ENCODE measurements at places on chromosomes 13 and 19.

DNA sequence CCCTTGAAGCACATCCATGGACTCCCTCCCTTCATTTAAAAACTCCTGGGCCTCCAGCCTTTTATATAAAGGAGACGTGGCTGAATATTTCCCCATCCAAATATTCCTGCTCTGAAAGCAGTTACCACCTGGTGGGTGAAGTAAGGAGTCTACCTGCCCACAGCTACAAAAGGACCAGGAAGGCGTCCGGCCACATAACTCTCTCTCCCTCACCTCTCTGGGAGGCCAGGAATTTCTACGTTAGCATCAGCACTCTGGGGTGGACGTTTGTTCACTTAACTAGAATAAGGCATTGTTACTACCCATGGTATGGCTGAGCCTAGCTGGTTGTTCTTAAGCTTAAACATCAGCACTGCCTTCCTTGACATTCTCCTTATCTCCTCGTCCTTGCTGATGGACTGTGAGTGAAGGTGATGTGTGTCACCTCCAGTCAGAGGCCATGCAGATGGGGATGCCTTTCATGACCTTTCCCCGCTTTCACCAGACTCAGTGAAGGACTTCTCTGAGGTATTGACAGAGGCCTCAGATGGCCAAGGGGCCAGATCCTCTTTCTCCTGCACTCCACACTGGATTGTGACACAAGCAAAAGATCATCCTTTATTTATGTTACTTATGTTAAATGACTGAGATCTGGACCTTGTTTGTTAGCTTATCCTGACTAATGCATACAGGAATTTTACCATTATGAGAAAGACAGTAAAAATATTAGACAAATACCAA is 22.2 kb upstream of the KPNA3 start:
- no peak for DNase-seq

GRCh38 chr19:28170066-28170465 is 1042.9 kb downstream of the UQCRFS1 start:
- no peak for DNase-seq

DNA sequence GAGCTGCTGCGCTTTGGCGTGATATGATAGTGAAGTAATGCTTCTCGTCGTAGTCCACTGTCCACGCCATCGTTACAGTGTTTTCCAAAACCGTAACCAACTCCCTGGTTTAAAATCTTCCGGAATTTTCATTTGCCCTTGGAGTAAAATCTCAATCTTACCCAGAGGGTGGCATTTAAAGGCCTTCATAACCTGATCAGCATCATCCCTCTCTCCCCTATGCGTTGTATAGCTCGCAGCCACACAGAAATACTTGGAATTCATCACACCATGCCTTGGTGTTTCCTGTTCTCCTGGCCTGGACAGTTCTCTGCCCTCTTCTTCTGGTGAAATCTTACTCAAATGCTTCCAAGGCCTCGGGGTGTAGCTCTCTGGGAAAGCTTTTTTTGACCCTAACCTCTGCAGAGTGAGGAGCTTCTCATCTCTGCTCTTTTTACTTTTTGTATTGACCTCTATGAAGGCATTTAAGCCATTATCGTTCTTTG is 839 bp downstream of the MPHOSPH8 start:
- DNase-seq: no peak

- DNase-seq: no peak
Observed at GRCh38 chr13:91955546-91956355, 557.3 kb downstream of the GPC5 start.

DNA sequence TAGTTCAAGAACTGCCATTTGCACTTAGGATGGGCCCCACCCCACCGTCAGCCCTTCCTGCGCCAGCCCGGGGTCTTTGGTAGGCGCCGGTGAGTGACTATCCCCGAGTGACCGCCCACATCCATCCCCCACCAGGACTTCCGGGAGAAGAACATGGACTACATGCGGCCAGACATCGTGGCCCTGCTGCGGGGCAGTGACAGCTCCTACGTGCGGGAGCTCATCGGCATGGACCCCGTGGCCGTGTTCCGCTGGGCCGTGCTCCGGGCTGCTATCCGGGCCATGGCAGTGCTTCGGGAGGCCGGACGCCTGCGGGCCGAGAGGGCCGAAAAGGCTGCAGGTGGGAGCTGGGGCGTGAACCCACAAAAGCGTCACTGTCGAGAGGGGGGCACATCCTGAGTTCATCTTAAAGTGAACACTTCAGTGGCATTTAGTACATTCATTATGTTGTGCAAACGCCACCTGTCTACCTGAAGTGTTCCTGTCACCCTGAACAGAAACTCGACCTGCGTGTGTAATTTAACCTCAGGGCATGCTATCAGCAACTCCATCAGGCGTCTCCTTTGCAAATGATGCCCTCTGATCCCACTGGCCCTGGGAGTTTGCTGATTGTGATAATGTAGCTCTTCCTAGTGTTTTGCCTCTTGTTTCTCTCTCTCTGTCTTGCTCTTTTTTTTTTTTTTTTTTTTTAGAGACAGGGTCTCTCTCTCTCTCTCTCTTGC is 42.4 kb upstream of the USE1 start:
- no peak for DNase-seq

- no peak for DNase-seq
Observed at GRCh38 chr19:1397838-1398237, 3.5 kb downstream of the GAMT start.

DNA sequence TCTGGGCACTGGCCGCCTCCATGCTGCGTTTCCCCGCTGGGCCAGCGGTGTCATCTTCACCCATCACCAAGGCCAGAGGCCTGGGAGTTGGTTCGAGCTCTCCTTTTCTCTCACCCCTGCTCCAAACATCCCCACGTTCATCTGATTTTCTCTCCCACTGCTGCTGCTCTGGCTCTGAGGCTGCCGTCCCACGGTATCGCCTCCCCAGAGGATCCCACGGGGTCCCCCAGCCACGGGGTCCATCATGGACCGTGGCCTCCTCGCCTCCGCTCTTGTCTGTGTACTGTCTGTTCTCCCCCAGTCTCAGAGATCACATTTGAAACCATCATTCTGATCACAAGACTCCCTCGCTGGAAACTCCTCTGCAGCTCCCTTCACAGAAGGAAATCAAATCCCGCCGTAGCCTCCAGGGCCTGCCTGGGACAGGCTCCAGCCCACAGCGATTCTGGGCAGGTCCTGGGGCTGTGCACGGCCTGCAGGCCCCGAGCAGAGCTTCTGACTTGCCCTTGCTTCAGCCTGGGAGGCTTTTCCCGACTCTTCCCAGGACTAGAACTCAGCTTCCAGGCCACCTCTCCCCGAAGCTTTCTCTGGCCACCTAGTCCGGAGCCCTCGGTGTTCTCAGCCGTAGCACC is 64.2 kb downstream of the SOX1 start:
- DNase-seq: no peak

- peak; percentile 37 for DNase-seq
Observed at GRCh38 chr19:29383696-29384095, 142.1 kb upstream of the VSTM2B start.

DNA sequence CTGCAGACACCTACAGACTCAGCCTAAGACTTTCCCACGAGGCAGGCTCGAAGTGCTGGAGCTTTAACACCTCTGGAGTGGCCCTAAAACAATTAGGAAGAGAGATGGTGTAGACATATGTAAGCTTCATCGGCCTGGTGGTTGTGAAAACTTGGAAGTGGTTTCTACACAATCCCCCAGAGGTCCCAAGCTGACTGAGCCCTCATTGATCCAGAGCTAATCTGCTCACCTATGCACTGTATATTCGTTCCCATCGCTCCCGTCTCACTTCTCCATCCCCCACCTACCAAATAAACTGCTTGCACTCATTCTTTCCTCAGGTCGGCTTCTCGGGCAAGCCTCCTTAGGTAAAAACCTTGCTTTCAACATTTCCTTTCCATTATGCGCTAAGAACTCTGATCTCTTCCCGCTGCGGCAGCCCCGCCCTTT is 767 bp upstream of the ZNF793 start:
- no peak for DNase-seq

GRCh38 chr19:31285744-31286143 is 63.5 kb downstream of the TSHZ3 start:
- no peak for DNase-seq

DNA sequence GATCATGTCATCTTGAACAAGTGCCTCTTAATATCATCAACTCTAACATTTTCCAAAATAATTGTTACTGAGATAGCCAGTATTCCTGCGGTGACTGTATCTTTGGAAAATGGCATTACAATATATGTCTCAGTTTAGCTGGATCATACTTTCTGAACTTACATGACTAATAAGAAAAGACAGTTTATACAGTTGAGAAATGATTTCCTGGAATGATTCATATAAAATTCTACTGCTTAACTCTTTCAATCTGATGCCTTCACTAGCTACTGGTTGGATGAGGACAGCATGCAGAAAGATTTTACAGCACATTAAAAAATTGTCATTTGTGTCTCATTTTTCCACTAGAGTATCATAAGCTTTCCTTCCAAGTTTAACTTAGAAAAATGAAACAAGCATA is 302.1 kb downstream of the PCDH17 start:
- DNase-seq: no peak

GRCh38 chr19:49006905-49007304 is 10.0 kb downstream of the LHB start:
- no peak for DNase-seq

- DNase-seq: no peak
Observed at GRCh38 chr19:9644472-9644871, 23.4 kb upstream of the ZNF561 start.

- DNase-seq: no peak
Observed at GRCh38 chr13:31441800-31442510, 242.2 kb downstream of the B3GLCT start.

- DNase-seq: no peak
Observed at GRCh38 chr13:66171920-66172319, 1058.2 kb downstream of the PCDH9 start.

- DNase-seq: no peak
Observed at GRCh38 chr19:29410601-29411000, 115.2 kb upstream of the VSTM2B start.

GRCh38 chr19:46719629-46720502 is 3.0 kb upstream of the PRKD2 start:
- DNase-seq: no peak

- DNase-seq: no peak
Observed at GRCh38 chr13:106637519-106637918, 69.6 kb upstream of the ARGLU1 start.

DNA sequence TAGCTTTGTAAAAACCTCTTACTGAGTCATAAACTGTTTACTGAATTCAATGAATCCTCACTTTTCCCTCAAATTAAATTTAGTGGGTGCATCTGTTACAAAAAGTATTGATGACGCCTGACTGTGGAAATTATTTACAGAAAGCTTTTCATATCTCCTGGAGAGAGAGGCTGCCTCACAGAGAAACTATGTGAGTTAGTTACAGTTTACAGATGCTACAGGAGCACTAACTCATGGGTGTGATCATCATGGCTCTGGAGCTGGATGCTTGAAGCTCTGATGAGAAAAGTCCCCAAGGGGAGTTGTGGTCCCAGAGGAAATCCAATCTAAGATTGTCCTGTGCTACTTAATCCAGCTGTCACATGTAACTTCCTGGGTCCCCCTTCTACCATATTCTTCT is 590.8 kb downstream of the LMO7 start:
- DNase-seq: no peak

- DNase-seq: no peak
Observed at GRCh38 chr19:33750587-33751435, 45.9 kb upstream of the KCTD15 start.

- no peak for DNase-seq
Observed at GRCh38 chr19:53372196-53372595, 6.7 kb downstream of the ZNF525 start.

GRCh38 chr13:110801044-110801443 is 87.5 kb downstream of the ING1 start:
- DNase-seq: no peak

GRCh38 chr13:54599413-54599812 is 1570.8 kb downstream of the OLFM4 start:
- DNase-seq: no peak

DNA sequence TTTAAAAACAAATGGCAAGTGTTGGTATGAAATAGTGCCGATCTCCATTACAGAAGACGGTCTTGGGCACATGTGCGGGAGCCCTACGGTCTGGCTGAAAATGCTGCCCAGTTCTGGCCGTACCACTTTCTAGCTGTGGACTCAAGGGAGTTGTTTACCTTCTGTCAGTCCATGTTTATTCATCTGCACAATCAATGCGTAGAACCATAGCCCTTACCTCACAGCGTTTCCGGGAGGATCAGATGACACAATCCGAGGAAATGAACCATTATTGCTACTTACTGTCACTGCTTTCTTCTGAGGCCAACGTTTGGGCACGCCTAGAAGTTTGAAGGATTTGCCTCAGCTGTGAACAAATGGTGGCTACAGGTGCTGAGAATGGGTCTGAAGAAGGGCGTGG is 31.2 kb downstream of the GADD45B start:
- no peak for DNase-seq

All from vagina (tissue), 2 donors.